ENCODE measurements at places on chromosomes 11 and 22. TPM values are rescaled to one million over a fixed set of nuclear protein-coding genes. Genes with fewer than 3 reads are reported as not detected.

DNA sequence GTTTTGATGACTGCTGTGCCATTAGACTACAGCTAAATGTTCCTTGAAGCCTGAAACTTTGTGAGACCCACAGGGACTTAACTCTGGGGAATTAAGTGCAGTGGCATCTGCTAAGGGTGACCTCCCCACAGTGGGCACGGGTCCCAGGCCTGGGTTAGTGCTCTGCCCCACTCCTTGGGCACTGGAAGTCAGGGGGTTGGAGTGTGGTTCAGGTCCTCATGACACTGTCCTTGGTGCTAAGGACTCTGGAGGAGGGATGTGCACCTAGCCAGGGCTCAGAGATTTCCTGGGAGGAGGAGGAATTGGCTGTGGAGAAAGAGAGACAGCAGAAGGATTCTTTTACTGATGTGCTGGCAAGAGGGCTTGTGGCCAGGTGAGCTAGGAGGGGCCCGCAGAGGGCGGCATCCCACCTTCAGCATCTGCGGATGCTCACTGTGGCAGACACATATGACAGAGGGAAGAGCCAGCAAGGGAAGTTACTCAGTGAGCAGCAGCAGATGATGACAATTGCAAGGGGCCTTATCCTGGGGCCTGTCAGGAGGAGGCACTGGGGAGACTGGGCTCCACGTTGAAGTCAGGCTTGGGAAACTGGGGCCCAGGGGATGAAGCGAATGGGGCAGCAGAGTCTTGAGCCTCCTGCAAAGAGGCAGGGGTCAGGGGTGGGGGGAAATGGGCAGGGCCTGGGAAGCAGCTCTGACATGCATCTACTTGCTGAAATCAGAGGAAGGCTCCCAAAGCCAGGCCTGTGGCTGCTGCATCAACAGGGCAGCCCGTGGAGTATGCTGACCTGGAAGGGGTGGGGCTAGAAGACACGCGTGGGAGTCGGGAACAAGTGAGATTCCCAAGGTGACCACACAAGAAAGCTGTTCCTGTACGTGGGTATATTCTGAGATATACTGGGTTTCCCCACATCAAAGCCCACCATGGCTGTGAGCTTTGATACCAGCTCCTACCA lies 144.0 kb downstream of the MPPED1 start:
- H3K27me3 ChIP-seq, result no peaks in the 10 kb centered on the region
- no peaks in the 10 kb centered on the region for H3K4me1 ChIP-seq
- H3K4me3 ChIP-seq, result no peak overlapping the region
- DNase-seq, result no peak

The GTPBP1 gene
- total RNA-seq, result 20.2 TPM

DNA sequence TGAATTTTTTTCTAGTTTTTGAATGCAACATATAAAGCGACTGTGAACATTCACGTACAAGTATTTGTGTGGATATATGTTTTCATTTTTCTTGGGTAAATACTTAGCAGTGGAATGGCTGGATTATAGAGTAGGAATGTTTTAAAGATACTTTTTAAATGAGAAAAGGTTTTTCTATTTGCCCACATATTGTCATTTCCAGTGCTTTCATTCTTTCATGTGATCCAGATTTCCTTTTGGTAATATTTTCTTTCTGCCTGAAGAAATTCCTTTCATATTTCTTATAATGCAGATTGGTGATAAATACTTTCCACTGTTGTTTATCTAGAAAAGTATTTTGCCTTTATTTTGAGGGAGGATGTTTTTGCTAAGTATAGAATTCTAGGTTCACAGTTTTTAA lies 7.9 kb downstream of the DDB2 start:
- H3K27ac ChIP-seq, result no peak overlapping the region
- no peak for DNase-seq
- no peaks in the 10 kb centered on the region for H3K4me1 ChIP-seq
- H3K4me3 ChIP-seq, result no peak overlapping the region

GRCh38 chr11:69094915-69095290 lies 46.2 kb downstream of the TPCN2 start:
- H3K4me3 ChIP-seq, result no peak overlapping the region
- H3K27me3 ChIP-seq, result no peaks in the 10 kb centered on the region
- DNase-seq, result no peak
- no peak overlapping the region for H3K27ac ChIP-seq
- H3K36me3 ChIP-seq, result no peaks in the 10 kb centered on the region

- no peaks in the 10 kb centered on the region for H3K27me3 ChIP-seq
- H3K4me3 ChIP-seq, result no peak overlapping the region
- no peak for DNase-seq
- H3K4me1 ChIP-seq, result no peaks in the 10 kb centered on the region
- H3K36me3 ChIP-seq, result no peaks in the 10 kb centered on the region
- H3K27ac ChIP-seq, result no peak overlapping the region
These were observed 199.2 kb downstream of the IGLL1 start for GRCh38 chr22:23380911-23381310.

- no peak overlapping the region for H3K27ac ChIP-seq
- H3K4me3 ChIP-seq, result no peak overlapping the region
- no peaks in the 10 kb centered on the region for H3K36me3 ChIP-seq
These were observed 1058.2 kb downstream of the LRRC4C start for GRCh38 chr11:40401132-40401853.

The FAM180B gene
- not detected for total RNA-seq

The MAML2 gene
- total RNA-seq, result 4.3 TPM

- no peak overlapping the region for H3K4me3 ChIP-seq
- no peaks in the 10 kb centered on the region for H3K4me1 ChIP-seq
- no peak for DNase-seq
- no peaks in the 10 kb centered on the region for H3K27me3 ChIP-seq
- no peak overlapping the region for H3K27ac ChIP-seq
These were observed 346.8 kb downstream of the ETS1 start for GRCh38 chr11:128240546-128240945.

- no peaks in the 10 kb centered on the region for H3K36me3 ChIP-seq
- no peaks in the 10 kb centered on the region for H3K4me1 ChIP-seq
- H3K27me3 ChIP-seq, result no peaks in the 10 kb centered on the region
- no peak overlapping the region for H3K4me3 ChIP-seq
- H3K27ac ChIP-seq, result no peak overlapping the region
These were observed 14.6 kb downstream of the MRGPRF start for GRCh38 chr11:68998390-68998911.

- no peaks in the 10 kb centered on the region for H3K4me1 ChIP-seq
- H3K36me3 ChIP-seq, result peaks cover 5% of the 10 kb centered on the region
- H3K27ac ChIP-seq, result no peak overlapping the region
- DNase-seq, result no peak
- no peaks in the 10 kb centered on the region for H3K27me3 ChIP-seq
These were observed 12.6 kb downstream of the LRRC75B start for GRCh38 chr22:24580276-24580675.

GRCh38 chr11:77118971-77119370 lies 9.1 kb upstream of the MYO7A start:
- no peak overlapping the region for H3K4me3 ChIP-seq
- H3K27ac ChIP-seq, result no peak overlapping the region
- no peaks in the 10 kb centered on the region for H3K4me1 ChIP-seq

DNA sequence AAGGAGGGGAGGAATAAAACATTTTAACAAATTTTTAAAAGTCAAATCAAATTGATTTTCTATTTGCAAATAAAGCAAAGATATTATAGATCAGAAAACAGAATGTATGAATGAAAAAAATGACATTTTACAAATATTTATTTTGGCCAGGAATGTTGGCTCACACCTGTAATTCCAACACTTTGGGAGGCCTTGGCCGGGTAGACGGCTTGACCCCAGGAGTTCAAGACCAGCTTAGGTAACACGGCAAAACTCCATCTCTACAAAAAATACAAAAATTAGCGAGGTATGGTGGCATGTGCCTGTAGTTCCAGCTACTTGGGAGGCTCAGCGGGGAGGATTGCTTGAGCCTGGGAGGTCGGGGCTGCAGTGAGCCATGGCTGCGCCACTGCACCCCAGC lies 18.2 kb downstream of the THAP12 start:
- H3K4me3 ChIP-seq, result no peak overlapping the region
- H3K36me3 ChIP-seq, result no peaks in the 10 kb centered on the region
- peaks cover 47% of the 10 kb centered on the region for H3K4me1 ChIP-seq
- H3K27ac ChIP-seq, result no peak overlapping the region
- H3K27me3 ChIP-seq, result no peaks in the 10 kb centered on the region

GRCh38 chr22:49564666-49565515 lies 262.8 kb downstream of the BRD1 start:
- H3K36me3 ChIP-seq, result no peaks in the 10 kb centered on the region
- no peaks in the 10 kb centered on the region for H3K27me3 ChIP-seq
- no peaks in the 10 kb centered on the region for H3K4me1 ChIP-seq

- DNase-seq, result no peak
- H3K27ac ChIP-seq, result no peak overlapping the region
- no peaks in the 10 kb centered on the region for H3K36me3 ChIP-seq
- H3K27me3 ChIP-seq, result no peaks in the 10 kb centered on the region
- no peak overlapping the region for H3K4me3 ChIP-seq
- no peaks in the 10 kb centered on the region for H3K4me1 ChIP-seq
These were observed 83.9 kb upstream of the USP47 start for GRCh38 chr11:11757909-11758308.
